Urothelium cell line (cell line): ENCODE measurements at places on chromosomes 3 and 15.
A peak's percentile ranks its signal among the peaks of the same experiment; 100 is the strongest.

- DNase-seq: no peak
These were observed 326.5 kb downstream of the CGGBP1 start for GRCh38 chr3:87732294-87732693.

DNA sequence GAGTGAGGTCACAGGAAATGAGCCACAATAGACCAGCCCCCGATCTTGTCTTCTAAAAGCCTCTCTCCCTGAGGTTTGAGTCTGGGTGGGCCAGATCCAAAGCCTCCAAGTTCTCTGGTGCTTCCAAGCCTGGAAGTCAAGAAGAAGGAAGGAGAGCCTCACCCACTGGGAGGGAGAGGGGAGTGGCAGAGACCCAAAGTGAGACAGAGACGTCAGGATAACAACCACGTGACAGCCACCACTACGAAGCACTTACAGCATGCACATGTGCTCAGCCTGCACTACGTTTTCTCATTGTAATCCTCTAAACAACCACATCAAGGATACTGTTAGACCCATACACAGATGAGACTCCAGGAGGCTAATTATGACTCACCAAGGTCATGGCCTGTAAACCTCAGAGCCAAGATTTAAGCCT, 197.3 kb upstream of the LINGO1 start:
- no peak for DNase-seq

DNA sequence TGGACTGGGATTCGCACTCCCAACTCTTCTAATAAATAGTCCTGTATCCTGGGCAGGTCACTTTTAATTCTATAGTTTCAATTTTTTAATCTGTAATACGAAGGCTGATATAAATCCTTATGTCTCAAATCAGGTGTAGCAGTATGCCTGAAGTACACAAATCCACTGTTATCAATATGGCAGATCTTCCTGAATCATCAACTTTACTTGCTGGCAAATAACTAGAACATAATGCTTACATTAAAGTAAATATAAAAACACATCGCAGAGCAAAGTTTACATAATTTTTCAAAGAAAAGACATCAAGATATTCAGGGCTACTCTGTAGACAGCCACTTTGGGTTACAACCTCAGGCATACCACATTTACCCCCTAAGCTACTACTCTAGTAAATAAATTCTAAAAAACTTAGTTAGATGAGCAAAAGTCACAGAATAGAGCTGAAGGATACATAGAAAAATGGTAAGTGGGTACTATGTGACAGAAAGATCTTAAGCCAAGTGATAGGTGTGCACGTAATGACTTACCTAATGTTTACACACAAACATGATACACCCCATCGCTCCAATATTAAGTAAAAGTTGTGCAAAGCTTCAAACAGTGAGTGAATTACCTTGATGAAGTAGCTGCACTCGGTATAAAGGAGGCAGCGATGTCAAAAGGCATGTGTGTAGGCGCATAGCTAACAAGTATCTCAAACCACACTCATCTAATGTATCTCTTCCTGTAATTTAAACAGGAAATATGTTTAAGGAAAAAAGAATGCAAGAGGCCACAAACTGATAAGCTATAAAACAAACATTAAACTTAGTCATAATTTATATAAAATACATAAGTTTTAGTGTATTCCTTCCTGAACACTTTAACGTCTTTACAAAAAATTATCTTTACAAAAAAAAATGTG, 127.9 kb downstream of the DMXL2 start:
- no peak for DNase-seq

- peak; percentile 3 for DNase-seq
These were observed 617.5 kb downstream of the TBL1XR1 start for GRCh38 chr3:176579711-176580185.

DNA sequence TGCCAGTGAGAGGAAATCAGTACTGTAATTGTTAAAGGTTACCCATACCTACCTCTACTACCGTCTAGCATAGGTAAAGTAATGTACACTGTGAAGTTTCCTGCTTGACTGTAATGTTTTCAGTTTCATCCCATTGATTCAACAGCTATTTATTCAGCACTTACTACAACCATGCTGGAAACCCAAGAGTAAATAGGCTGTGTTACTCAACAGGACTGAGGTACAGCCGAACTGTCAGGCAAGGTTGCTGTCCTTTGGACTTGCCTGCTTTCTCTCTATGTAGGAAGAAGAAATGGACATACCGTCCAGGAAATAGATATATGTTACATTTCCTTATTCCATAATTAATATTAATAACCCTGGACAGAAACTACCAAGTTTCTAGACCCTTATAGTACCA, 265.5 kb downstream of the NR2F2 start:
- no peak for DNase-seq

DNA sequence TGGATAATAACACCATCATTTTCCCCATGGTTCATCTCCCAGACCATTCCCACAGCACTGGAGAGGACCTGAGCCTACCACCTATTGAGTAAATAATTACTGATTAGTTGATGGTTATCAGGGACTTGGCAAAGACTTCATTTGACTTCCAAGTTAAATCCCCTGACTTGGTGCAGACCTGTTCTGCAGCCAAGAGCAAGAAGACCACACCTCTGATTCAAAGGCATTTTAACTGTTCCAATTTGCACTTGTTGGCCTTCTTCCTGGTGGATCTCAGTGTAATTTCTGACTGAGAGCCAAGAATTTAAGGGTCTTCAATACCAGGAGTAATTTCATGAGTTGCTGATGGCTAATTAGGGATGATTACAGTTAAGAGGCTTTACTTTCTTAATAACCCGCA, 24.0 kb downstream of the THSD4 start:
- no peak for DNase-seq

- DNase-seq: no peak
These were observed 105.6 kb downstream of the LPP start for GRCh38 chr3:188259596-188259995.

GRCh38 chr3:129829640-129830039, 63.9 kb downstream of the TMCC1 start:
- peak; percentile 57 for DNase-seq

DNA sequence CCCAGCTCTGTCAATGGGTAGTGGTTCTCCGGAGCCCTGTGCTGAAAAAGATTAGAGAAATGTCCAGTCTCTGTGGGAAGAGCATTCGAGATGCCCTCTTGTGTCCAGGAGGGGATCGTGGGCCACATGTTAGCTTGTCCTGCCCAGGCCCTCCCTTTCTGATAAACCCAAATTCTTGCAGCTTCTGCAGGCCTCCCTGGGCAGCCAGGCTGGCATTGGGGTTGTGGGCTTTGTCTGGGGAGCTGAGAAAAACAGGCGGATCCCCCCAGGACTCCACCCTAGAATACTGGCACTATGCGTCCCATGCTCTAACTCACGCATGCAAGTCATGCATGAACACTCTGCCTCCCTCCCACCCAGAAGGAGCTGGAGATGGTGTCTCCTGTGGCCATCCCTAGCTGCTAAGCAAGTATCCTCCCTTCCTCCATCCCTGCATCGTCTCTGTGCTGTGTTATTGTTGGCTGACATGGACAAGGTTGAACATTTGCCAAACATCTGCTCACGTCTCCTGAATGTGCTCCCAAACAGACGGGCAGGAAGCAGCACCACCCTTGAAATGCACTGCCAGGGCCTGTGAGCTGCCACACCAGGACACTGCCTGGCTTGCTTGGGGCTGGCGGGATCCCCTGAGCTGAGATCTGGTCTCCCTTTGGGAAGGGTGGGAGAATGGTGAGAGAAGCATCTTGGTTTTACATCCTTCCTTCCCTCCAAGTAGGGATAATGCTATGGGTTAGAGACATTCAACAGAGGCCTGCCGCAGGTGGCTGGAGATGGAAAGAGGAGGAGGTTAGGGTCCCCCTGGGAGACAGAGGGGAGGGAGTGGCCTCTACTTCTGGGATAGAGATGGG, 26.5 kb downstream of the CFAP161 start:
- DNase-seq: peak; percentile 41

- DNase-seq: no peak
These were observed 35.6 kb upstream of the RAB11A start for GRCh38 chr15:65833501-65834205.

- DNase-seq: no peak
These were observed 253.1 kb upstream of the TRIM42 start for GRCh38 chr3:140424726-140425125.

GRCh38 chr3:112463250-112463649, 36.0 kb downstream of the BTLA start:
- no peak for DNase-seq

GRCh38 chr15:58777107-58777506, 6.0 kb downstream of the MINDY2 start:
- no peak for DNase-seq

GRCh38 chr3:27584874-27585273, 100.7 kb upstream of the SLC4A7 start:
- no peak for DNase-seq

GRCh38 chr3:82281205-82281604, 519.8 kb upstream of the GBE1 start:
- peak; percentile 16 for DNase-seq

- no peak for DNase-seq
These were observed 8.9 kb downstream of the NSUN3 start for GRCh38 chr3:94071713-94072284.

DNA sequence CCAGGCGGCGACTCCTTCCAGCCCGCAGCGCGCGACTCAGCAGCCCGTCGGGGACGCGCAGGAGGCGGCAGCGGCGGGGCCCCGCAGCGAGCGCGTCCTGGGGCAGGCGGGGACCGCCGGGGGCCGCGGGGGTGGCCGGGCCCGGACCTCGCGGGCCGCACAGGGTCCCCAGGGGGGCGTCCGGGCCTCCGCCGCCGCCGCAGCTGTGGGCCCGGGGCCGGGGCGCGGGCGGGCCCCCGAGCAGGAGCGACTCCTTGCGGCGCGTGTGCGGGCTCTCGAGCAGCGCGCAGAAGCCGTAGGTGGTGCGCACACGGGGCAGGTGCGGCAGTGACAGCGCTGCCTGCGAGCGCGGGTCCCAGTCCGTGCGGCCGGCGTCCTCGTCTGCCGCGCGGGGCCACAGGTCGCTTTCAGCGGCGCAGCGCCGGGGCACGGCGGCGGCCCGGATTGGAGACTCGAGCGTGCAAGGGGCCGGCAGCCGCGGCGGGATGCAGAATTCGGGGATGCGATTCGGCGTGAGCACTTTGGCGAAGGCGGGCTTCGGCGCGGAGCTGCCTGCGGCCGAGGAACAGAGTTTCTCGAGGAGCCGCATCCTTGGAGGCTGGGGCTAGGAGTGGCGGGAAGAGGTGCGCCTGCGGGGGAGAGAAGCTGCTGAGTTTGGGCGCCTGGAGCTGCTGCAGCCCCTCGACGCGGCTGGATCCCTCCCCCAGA, 535 bp downstream of the C2CD4B start:
- no peak for DNase-seq

GRCh38 chr3:75110741-75111140, 496.3 kb upstream of the CNTN3 start:
- no peak for DNase-seq

- no peak for DNase-seq
These were observed 28.2 kb downstream of the GJD2 start for GRCh38 chr15:34726406-34727100.

- DNase-seq: peak; percentile 35
These were observed 12.6 kb downstream of the OSBPL10 start for GRCh38 chr3:31968369-31968926.

DNA sequence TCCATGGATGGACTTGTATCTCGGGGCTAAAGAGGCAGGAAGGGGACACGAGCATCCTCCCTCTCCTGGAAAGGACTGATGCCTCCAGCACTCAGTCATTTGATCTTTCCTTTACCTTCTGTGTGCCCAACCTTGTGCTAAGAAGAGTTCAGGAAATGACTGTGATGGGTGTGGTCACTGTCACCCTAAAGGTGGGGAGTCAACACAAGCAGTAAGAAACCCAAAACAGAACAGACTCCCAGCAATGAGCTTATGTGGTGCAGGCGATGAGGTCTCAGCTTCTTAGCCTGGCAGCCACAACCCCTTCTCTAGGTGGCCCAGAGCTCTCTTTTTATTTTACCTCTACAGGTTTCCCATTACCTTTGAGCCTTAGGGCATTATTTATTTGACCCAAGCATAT, 3.8 kb downstream of the MPI start:
- no peak for DNase-seq
